HepG2 (cell line): ENCODE measurements at places on chromosomes 4 and X. TPM values are rescaled to one million over a fixed set of nuclear protein-coding genes. Genes with fewer than 3 reads are reported as not detected.

Gene NEXMIF
- not detected in 2 replicates for total RNA-seq

Gene SERPINA7
- total RNA-seq: 163 and 315 TPM in 2 replicates

GRCh38 chr4:143773998-143774895 lies 73.8 kb upstream of the FREM3 start:
- no peak overlapping the region for H3K4me3 ChIP-seq
- no peaks in the 10 kb centered on the region for H3K27me3 ChIP-seq
- H3K4me1 ChIP-seq: no peaks in the 10 kb centered on the region
- no peaks in the 10 kb centered on the region for H3K36me3 ChIP-seq

DNA sequence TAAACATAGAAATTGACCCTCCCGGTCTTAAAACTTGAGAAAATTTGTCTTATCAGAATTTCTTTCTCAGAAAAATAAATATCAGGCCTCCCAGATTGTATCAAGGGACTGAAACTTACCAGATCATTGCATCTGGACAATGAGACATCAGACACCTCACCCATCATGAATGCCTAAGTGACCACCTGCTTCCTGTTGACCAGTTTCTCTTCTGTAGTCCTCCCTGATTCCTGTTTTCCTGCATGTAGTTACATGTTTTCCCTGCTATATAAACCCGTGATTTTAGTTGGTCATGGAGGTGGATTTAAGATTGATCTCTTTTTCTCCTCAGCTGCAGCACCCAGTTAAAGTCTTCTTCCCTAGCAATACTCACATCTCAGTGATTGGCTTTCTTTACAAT lies 548.1 kb downstream of the PPP4R3C start:
- H3K36me3 ChIP-seq: no peaks in the 10 kb centered on the region
- H3K4me1 ChIP-seq: no peaks in the 10 kb centered on the region
- H3K27ac ChIP-seq: no peak overlapping the region
- DNase-seq: no peak
